ENCODE measurements at places on chromosomes 4 and X. TPM values are rescaled to one million over a fixed set of nuclear protein-coding genes. Genes with fewer than 3 reads are reported as not detected.

The ZXDA gene
- total RNA-seq = 1.9 TPM

The RAB39B gene
- total RNA-seq = 1.2 TPM

The DMRTC1B gene
- not detected for total RNA-seq

The RGN gene
- total RNA-seq = not detected

The JAKMIP1 gene
- not detected for total RNA-seq

The VEGFD gene
- total RNA-seq = 0.38 TPM

The GIMD1 gene
- total RNA-seq = not detected

The F8 gene
- 4.7 TPM for total RNA-seq

The GABRG1 gene
- total RNA-seq = not detected

The EPGN gene
- total RNA-seq = 0.07 TPM

The CPZ gene
- total RNA-seq = 0.21 TPM

The NHSL2 gene
- 0.41 TPM for total RNA-seq

All from A549 treated with CORT108297 at 1 μM for 4 hours (cell line).